ENCODE measurements at places on chromosomes 11 and 22.

DNA sequence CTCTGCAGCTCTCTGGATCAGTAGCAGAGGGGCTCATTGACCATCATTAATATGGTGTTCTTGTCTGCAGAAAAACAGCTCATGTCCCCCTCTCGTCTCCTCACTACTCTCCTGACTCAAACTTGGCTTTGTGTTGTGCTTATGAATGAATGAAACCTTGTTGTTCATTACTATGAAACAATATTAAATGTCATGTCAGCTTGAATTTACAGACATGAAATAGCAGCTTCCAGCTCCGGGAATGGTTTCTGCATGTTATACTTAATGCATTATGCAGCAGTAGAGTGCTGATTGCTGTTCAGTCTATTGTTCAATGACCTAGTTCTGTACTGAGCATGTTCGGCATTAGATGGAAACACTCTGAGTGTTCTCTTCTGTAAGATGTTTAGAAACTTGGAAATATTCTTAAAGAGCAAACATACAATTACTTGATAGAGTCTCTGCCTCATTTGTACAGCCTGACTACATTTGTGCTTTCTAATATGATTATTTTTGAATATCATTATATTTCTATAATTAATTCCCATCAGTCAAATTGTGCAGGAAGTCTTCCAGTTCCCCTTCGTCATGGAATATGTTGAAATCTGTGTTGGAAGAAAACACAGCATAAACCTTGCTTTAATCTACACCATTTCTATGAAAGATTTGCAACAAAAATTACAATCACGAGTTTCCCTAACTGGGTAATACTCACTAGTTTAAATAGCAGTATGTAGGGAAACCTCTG is 340.4 kb downstream of the SOX6 start:
- no peak for DNase-seq

- no peak for DNase-seq
Observed at GRCh38 chr11:33934450-33934849, 42.6 kb upstream of the LMO2 start.

DNA sequence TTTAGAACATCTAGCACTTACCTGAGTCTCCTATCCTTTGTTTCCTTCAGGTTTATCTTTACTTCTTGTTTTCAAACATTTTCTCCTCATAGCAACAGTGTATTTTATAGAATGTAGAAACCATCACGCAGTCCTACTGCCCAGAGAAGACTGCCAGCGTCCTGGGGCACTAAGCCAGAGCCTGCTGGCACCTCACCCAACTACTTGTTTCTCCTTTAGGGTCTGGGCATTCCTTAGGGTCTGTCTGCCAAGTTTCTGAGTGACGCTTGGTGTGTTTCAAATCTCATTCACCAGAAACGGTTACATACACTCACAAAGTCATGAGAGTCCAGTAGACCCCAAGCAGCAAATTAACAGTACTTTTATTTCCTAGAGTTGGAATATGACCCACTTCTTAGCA is 49.6 kb upstream of the SLC25A1 start:
- DNase-seq = no peak

GRCh38 chr22:50531962-50532674 is 2.3 kb upstream of the TYMP start:
- DNase-seq = peak; percentile 84

DNA sequence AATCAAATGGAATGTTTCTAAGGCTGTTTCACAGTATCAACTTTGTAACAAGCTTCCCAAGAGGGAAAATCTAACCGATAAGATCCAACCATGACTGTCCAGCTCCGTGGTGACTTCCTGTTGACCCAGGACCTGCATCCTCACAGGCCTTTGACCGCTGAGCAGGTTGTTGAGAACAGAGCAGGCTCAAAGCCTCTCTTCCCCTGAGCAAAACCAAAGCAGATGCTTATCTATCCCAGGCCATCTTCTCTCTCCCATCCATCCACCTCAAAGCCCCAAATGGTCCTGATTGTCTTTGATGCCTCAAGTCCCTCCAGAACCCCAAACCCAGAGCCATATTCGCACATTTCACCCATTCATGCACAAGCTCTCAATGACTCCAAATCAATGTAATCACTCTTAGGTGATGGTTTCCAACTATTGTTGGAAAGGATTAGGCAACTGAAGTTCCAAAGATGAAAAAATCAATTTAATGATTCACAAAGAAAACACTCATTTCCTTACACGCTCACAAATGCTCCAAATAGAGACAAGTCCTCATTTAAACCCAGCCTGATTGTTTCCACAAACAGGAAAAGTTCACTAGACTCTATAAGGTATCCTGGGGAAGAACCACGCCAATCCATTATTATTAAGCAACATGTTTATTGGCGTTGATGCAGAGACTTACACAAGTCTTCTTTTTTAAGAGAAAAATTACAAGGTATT is 48.7 kb downstream of the C11orf58 start:
- no peak for DNase-seq
